ENCODE measurements at places on chromosomes 2 and 18.

DNA sequence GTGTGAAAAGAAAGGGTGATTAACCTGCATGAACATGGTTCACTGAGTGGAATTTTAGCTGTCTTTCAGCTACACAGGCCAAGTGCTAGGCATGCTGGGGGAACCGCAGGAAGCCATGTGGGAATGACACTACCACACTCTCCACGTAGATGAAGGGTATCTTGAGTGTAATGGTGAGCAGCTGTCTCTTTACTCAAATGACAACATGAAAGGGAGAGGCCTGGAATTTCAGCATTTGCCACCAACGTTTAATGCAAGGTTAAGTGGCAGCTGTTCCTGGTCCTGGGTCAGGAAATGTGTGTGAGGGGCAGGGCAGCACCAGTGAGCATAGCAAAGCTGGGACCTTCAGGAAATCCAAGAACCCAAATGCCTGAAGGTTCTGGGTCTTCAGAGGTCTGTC lies 588.4 kb downstream of the SLC4A3 start:
- no peak for DNase-seq
- no peaks in the 10 kb centered on the region for H3K4me1 ChIP-seq
- no peaks in the 10 kb centered on the region for H3K36me3 ChIP-seq
- H3K4me3 ChIP-seq: no peak overlapping the region
- H3K27me3 ChIP-seq: no peaks in the 10 kb centered on the region

GRCh38 chr2:24744356-24744755 lies 48.8 kb downstream of the PTRHD1 start:
- H3K4me1 ChIP-seq: no peaks in the 10 kb centered on the region
- H3K27ac ChIP-seq: no peak overlapping the region
- peaks cover 25% of the 10 kb centered on the region for H3K36me3 ChIP-seq
- DNase-seq: no peak

DNA sequence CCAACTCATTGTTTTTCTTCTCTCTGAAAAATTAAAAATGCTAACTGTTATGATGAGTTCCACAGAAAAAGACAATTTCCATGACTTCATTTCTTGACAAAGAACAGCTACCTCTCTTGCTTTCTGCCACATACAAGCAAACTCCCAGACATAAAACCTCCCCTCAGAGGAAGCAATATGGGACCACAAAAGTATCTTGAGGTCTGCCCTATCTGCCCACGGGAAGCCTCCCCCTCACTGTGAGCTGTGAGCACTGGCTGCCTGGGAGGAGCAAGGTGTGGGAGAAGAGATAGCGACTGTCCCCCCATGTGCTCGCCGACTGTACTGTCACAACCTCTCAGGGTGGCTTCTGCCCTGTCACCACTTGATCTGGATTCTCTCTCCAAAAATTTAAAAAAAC lies 69.7 kb upstream of the NRP2 start:
- no peak for DNase-seq
- H3K27ac ChIP-seq: no peak overlapping the region
- no peaks in the 10 kb centered on the region for H3K4me1 ChIP-seq
- no peaks in the 10 kb centered on the region for H3K36me3 ChIP-seq
- H3K4me3 ChIP-seq: no peak overlapping the region
- H3K27me3 ChIP-seq: peaks cover 17% of the 10 kb centered on the region

- H3K27me3 ChIP-seq: peaks cover 2% of the 10 kb centered on the region
- H3K27ac ChIP-seq: no peak overlapping the region
- H3K4me3 ChIP-seq: no peak overlapping the region
- DNase-seq: no peak
- peaks cover 8% of the 10 kb centered on the region for H3K4me1 ChIP-seq
- no peaks in the 10 kb centered on the region for H3K36me3 ChIP-seq
Observed at GRCh38 chr2:7011356-7012083, 94.3 kb downstream of the RNF144A start.

DNA sequence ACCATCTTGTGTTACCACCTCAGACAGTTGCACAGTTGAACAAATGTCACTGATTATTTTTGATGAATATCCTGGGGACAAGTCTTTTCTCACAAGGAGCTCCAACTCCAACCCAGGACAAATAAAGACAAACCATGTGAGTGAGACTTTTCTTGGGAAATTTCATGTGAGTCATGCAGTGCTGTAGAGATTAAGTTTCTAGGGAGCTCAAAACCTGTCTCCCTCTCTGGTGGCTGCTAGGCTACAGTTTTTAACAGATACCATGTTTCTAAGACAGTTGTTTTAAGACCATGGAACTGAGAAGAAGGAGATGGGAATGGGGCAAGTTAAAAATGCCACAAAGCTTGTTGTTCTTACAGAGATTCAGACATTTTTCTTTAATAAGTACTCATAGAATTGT lies 255.5 kb downstream of the RIT2 start:
- H3K4me1 ChIP-seq: no peaks in the 10 kb centered on the region
- no peak overlapping the region for H3K27ac ChIP-seq
- H3K36me3 ChIP-seq: no peaks in the 10 kb centered on the region

DNA sequence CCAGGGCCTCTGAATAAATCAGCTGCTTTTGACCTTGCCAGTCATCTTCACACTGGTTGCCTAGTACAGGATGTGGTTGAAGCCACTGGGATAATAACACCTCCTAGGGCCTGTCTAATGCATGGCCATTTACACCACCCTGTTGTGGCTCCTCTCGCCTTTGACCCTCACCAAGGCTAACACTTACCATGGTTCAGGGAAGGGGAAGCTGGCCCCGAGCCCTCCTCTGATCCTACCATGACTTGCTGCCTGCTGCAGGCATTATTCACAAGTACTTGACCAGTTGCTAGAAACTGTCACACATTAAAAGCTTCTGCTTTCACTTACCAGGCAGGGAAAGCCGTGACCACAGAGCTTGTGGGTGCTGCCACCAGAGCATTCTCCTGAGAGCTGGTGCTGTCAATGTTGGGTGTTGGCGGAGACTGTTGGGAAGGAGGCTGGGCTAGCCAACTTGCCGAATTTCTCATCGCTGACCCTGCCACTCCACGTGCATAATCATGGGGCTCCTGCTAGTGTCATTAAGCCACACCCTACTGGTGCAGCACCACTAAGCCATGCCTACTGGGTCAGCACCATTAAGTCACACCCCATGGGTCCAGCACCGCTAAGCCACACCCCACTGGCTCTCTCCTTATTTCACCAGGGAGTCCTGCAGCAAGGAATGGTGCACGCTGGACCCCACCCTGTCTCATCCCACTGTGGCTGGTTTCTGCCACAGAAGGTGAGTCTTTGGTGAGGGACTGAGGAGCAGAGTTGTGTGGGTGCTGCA lies 47.0 kb upstream of the TTC39C start:
- peak overlapping the region; percentile 50 for H3K4me3 ChIP-seq
- H3K27ac ChIP-seq: peak overlapping the region; percentile 88
- H3K4me1 ChIP-seq: peaks cover 59% of the 10 kb centered on the region

DNA sequence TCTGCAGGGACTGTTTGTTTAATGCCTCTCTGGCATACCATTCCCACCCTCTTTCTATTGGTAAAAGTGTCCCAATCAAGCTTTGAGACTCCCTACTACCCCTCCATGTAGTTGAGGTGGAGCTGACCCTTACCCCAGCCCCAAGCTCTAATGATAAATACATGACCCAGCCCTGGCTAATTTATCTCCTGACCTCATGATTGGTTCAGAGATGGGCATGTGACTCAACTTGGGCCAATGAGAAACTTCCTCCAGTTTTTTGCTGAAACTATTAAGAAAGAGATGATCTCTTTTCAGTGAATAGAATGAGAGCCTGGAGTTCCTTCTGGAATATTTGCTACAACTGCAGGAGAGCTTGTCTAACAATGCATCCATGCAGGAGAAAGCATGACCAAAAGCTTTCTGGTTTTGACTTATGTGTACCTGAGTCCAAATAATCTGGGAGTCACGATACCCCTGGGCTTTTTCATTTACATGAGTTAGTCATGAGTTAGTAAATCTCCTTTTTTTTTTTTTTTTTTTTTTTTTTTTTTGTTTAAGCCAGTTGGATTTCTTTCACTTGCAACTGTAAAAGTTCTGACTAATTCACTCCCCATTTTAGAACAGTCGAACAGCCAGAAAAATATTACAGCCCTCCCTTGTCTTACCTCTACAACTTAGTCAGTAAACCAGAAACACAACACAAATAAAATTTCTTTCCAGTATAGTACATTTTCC lies 66.5 kb upstream of the TLK1 start:
- H3K27ac ChIP-seq: no peak overlapping the region
- peaks cover 3% of the 10 kb centered on the region for H3K4me1 ChIP-seq
- H3K36me3 ChIP-seq: no peaks in the 10 kb centered on the region
- no peaks in the 10 kb centered on the region for H3K27me3 ChIP-seq

DNA sequence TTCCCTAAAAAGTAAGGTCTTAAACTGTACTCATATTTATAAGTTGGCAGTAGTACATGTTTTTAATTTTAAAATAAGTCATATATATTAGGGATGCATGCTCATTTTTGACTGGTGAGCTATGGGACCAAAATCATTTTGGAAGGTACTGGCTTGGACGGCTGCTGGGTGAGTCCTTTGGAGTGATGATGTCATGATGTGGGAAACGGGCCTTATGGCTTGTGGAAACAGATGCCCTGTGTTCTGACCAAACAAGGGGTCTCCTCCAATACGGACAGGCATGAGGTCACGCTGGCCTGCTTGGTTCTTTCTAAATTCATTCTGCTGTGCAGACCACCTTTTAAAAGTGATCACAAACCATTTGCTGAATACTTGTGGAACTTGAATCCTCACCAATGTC lies 109.2 kb upstream of the MGAT5 start:
- no peak for DNase-seq
- H3K4me1 ChIP-seq: peaks cover 64% of the 10 kb centered on the region
- H3K27ac ChIP-seq: peak overlapping the region; percentile 86
- peaks cover 18% of the 10 kb centered on the region for H3K36me3 ChIP-seq

Measured in memory B cell (primary cell).